ENCODE measurements at places on chromosomes 13 and 19.

DNA sequence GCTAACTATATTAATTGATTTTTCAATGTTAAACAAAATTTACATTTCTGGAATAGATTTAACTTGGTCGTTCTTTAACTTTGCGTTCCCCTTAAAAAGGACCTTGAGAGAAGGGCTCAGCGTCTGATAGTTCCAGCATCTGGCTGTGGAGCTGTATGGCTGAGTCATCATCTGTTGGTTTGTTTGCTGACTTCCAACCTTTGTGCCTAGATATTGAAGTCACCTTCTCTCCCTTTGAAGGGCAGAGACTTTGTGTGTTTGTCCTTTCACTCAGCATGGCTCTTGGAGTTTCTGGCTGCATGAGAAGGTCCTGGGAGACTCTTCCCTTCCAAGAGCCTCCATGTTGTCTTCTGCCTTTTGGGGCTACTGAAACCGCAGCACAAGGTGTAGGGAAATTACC, 16.6 kb upstream of the IRS2 start:
- no peak for DNase-seq

DNA sequence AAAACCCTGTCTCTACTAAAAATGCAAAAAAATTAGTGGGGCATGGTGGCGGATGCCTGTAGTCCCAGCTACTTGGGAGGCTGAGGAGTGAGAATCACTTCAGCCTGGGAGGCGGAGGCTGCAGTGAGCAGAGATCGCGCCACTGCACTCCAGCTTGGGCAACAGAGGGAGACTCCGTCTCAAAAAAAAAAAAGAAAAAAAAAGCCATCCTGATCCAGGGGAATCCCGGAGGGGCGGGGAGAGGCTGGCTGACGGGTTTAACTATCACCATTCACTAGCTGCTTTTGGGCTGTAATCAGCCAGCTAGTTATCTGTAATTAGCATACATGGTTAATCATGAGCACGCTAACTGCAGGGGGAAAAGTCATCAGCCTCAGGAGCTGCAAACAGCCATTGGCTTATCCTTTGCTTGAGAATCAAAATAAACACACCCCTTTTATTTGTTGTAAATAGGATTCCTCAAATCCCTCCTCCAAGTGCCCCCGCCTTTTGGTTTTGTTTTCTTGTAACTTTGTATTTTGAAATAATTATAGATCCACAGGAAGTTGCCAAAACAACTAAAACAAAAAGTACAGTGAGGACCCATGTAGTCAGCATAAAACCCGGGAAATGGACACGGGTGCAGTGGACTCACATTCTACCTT, 9.6 kb downstream of the FSD1 start:
- no peak for DNase-seq

GRCh38 chr13:79796136-79796535, 315.2 kb downstream of the NDFIP2 start:
- DNase-seq: no peak

- DNase-seq: no peak
These were observed 37.7 kb downstream of the ARHGEF7 start for GRCh38 chr13:111152844-111153243.

- peak; percentile 44 for DNase-seq
These were observed 179.3 kb downstream of the KDM4B start for GRCh38 chr19:5147978-5148793.

DNA sequence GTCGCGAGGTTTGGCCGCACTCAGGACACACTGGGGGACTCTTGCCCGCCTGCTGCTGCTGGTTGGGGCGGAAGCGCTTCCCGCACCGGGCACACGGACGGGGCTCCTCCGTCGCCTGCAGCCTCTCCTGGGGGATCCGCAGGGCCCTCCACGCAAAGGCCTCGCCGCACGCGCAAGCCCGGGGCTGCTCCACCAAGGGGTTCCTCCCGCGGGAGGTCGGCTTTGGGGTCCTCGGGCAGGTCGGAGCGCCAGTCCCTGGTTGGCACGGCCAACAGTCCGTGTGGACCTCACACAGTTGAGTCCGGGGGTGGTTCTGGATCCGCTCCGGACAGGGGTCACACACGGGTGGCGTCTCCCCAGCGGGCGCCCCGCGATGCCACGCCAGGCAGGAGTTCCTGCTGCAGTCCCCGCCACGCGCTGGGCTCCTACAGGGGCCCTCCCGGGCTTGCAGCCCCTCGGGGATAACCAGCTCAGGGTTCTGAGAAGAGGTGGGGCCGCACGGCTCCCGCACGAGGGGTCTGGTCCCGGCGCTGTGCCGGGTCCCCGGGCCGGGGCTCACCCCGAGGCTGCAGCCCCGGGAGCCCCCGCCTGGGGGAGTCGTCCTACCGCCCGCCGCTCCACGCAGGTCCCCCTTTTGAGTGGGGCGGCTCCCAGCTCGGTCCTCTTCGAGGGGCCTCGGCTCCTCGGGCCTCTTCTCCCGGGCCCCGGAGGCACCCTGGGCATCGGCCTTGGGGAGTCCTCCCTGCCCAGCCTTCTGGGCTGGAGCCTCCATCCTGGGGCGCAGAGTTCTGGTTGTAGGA, 6.2 kb upstream of the ZNF497 start:
- DNase-seq: no peak

DNA sequence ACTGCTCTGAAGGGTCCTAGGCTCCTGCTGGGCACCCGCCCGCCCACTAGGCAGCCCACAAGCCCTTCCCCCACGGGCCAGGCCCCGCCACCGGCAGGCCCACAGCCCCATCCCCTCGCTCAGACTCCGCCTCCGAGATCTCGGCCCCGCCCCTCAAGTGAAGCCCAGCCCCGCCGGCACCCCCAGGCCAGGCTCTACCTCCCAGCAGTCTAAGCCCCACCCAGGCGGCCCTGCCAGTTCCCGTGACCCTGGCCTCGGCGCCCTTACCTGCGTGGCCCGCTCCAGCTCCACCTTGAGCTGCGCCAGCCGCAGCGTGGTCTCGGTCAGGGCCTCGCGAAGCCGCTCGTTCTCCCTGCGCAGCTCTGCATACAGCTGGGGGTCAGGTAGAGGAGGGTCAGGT, 16.3 kb downstream of the EPS8L1 start:
- no peak for DNase-seq

DNA sequence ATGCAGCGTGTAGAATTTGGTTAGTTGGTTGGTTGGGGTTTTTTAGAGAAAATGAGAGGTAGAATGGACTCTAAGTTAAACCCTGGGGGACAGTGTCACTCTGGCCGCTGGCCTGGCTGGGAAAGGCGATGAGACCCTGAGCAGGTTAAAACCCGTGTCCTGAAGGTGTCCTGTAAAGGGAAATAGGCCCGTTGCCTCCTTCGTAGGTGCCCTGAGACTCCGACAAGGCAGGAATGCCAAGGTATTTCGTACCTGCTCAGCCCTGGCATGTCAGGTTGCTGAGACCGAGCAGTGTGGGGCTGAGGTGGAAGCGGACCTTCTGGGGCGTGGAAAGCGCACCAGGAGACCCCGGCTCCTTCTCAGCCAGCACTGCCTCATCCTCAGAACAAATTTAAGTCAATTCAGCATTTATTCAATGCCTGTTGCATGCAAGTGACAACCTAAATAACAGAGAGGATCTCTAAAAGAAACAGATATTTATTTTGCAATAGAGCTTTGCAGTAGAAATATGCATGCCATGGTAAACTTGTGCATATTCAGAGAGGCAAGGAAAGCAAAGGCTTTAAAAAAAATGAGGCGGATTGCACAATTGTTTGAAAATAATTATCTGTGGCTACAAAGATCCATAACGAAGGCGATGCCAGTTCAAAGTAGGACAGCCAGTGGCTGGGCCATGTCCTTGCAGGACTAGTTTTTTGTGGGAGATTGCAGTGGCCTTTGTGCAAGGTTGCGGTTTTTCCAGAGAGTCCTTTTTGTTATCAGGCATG, 1.4 kb upstream of the RAB20 start:
- DNase-seq: no peak

- no peak for DNase-seq
These were observed 4.2 kb downstream of the SULT2B1 start for GRCh38 chr19:48556163-48556562.
